Peyer's patch (tissue), 4 donors: ENCODE measurements at places on chromosomes 12 and 14. TPM values are rescaled to one million over a fixed set of nuclear protein-coding genes. Genes with fewer than 3 reads are reported as not detected.

DNA sequence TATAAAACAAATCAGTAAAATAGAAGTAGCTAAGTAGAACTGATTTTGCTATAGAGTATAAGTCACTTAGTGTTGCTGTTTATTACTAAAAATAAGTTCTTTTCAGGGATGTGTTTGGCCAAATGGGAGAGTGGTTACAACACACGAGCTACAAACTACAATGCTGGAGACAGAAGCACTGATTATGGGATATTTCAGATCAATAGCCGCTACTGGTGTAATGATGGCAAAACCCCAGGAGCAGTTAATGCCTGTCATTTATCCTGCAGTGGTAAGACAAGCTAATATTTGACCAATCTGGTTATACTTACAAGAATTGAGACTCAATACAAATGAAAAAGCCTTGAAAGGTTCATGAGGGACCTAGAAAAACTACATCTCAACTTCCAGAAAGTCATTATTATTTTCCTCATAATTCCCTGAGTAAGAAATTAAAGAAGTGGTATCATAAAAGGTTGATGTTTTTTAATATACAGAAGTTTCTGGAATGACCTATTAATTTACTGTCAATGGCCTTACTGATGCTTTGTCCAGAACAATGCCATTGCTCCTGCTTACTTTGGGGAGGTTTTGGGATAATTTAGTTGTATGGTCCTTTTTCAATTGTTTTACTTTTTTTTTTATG, 1.9 kb downstream of the LYZ start:
- H3K36me3 ChIP-seq = no peaks in the 10 kb centered on the region
- no peaks in the 10 kb centered on the region for H3K27me3 ChIP-seq
- no peak for DNase-seq
- no peak overlapping the region for H3K27ac ChIP-seq

DNA sequence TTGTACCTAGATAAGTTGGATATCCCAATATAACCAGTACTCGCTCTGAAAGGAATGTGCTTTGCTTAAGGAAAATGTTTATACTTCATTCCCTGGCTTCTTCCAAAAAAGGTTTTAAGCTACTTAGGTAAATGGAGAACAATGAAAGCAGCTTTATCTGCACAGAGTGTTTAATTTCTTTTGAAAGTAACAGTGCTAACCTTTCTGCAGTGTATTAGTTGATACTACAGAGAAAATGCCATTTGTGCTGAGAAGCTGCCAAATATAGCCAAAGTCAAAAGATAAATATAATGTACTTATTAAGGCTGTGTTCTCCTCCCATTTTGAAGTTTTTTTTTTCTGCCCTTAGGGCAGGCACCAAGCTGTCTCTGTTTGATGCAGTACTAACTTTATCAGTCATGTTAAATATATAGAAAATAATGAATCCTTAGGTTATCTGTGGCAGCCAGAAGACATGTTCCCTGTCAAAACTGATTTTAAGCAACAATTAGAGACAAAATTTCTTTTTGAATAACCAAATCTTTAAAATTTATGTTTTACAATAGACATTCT, 145.4 kb upstream of the KITLG start:
- H3K27ac ChIP-seq = no peak overlapping the region
- H3K4me3 ChIP-seq = no peak overlapping the region

The ADGRD1 gene
- total RNA-seq = 42.9 TPM

DNA sequence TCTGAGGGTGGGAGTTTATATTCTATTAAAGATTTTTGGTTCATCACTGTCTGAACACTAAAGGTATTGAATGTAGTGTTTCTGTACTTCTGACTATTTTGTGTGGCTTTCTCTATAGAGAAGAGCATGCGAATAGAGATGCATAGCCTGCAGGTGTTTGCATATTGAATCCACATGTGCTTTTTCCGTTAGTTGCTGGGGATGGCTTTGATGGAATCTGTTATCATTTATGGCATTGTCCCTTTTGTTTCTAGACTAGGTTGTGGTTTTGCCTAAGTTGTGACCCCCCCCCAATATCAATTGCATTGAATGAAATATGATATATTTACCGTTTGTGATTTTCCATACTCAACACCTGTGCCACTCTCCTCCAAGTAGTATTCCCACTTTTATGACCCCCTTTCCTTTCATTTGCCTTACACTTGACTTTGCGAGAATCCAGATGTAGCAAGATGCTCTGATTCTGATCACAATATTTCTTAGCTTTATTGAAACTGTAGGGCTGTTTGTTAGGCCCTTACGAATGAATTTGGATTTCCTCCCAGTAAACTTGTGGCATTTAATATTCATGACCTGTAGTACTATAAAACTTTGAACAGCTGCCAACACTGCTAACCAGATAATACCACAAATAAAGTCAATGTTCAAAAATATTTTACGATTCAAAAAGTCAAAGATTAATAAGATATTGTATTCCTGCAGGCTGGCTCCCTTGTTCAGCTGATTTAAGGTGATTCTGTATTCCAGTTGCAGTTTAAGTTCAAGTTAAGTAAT, 176.4 kb downstream of the TMTC2 start:
- H3K4me3 ChIP-seq = no peak overlapping the region
- no peaks in the 10 kb centered on the region for H3K4me1 ChIP-seq
- DNase-seq = no peak
- H3K36me3 ChIP-seq = no peaks in the 10 kb centered on the region
- H3K27me3 ChIP-seq = no peaks in the 10 kb centered on the region

The PSME2 gene
- total RNA-seq = 258 TPM

The RNASE7 gene
- not detected for total RNA-seq

The GAS2L3 gene
- 14.0 TPM for total RNA-seq

GRCh38 chr12:685388-685787, 22.1 kb upstream of the NINJ2 start:
- peak; percentile 82 for DNase-seq
- H3K36me3 ChIP-seq = no peaks in the 10 kb centered on the region
- H3K4me1 ChIP-seq = no peaks in the 10 kb centered on the region
- no peaks in the 10 kb centered on the region for H3K27me3 ChIP-seq
